Testis (tissue), 5 donors: ENCODE measurements at places on chromosomes 4 and X. TPM values are rescaled to one million over a fixed set of nuclear protein-coding genes. Genes with fewer than 3 reads are reported as not detected.

DNA sequence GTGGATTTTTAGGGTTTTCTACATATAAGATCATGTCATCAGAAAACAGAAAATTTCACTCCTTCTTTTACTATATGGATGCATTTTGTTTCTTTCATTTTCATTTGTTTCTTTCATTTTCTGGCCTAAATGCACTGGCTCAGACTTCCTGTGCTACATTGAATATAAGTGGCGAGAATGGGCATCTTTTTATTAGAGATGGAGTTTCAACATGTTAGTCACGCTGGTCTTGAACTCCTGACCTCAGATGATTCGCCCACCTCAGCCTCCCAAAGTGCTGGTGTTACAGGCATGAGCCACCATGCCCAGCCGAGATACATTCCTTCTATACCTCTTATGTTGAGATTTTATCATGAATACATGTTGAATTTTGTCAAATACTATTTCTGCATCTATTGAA, 61.8 kb downstream of the BRWD3 start:
- no peak for DNase-seq

DNA sequence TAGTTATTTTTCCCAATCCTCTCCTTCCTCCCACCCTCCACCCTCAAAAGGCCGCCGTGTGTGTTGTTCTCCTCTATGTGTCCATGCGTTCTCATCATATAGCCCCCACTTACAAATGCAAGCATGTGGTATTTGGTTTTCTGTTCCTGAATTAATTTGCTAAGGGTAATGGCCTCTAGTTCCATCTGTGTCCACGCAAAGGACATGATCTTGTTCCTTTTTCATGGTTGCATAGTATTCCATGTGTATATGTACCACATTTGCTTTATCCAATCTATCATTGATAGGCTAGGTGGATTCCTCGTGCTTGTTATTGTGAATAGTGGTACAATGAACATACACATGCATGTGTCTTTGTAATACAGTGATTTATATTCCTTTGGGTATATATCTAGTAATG, 1193.7 kb downstream of the RPA4 start:
- DNase-seq: no peak

Gene CTAG1A
- total RNA-seq: 18.1 TPM

DNA sequence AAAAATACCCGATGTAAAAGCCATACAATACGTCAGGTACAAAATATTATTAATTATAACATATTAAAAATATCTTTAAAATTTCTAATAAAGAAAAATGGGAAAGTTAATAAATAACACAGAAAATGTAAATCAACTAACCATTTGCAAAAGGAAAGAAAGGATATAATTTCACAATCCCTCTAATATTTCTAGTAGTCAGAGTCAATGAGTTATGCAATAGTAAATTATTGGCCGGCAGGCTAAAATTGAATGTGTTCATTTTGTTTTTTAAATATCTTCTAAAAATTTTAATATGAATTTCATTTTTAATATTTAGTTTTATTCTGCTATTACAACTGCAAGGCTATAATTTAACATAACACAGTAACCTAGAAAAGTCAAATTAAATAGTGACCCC, 155.7 kb downstream of the FBXW7 start:
- no peak for DNase-seq

GRCh38 chrX:48001260-48001659, 2.5 kb downstream of the ZNF182 start:
- no peak for DNase-seq

GRCh38 chr4:172793565-172794306, 374.9 kb upstream of the GALNT7 start:
- DNase-seq: no peak

GRCh38 chrX:109511113-109511512, 25.5 kb upstream of the NXT2 start:
- no peak for DNase-seq

Gene ASB12
- total RNA-seq: 0.31 TPM

Gene STARD8
- total RNA-seq: 4.0 TPM

DNA sequence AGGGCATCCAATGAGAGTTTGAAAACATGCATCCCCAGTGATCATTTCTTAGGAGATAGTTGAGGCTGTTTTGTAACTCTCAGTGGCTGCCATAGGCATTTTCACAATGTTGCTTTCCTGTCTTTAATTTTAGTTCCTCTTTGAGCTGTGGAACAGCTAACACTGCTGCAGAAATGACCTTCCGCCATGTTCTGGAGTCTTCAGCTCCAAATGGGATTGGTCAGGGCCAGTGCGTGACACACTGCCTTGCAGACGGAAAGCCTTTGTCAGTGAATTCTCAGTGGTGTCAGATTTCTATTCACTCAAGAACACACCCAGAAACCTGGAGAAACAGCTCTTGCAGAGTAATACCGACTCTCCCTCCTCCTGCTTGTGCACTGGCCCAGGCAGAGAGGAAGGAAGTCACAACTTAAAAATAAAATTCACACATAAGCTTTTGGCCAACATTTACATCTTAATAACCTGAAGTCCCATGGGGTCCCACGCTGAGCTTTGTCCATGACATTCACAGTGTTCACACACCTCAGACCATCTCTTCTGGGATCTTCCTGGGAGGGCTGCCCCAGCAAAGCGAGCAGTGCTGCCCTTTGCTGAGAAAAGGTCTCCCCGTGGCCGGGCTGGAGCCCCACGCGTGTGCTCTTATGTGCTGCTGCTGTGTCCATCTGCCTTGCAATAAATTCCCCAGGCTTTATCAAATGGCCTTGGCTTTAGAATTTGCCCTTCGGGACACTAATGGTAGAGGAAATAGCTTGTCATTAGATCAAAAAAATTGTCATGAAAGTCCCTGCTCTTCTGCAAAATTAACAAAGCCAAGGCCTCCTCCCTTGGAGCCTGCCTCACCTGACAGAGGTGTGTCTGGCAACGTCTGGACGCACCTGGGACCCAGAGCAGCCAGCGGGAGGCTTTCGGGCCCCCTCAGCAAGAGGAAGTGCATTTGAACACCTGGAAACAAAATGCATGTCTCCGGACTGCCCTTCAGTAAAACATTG, 126.8 kb downstream of the IRF2 start:
- DNase-seq: peak; percentile 35

Gene RAI2
- total RNA-seq: 12.1 TPM

GRCh38 chr4:102696758-102697157, 64.0 kb downstream of the MANBA start:
- no peak for DNase-seq

GRCh38 chr4:7591409-7592053, 156.8 kb upstream of the PSAPL1 start:
- DNase-seq: no peak

DNA sequence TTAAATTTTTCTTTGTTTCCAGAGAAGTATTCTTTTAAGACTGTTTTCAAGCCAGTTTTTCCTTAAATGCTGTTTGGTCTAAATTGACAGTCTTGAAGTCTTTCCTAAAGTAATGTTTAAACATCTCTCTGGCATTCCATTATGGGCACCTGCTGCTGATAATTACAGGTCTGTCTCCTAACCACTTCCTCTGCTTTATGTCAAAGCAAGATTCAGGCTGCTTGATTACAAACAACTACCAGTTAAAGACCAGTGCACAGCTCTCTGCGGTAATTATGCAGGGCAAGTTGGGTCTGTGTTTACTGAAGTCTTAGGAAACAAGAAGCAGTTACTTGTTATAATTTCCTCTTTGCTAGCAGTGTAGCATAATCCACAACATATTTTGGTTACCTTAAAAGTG, 17.6 kb downstream of the UNC5C start:
- DNase-seq: no peak

Gene GPC4
- total RNA-seq: 15.9 TPM

- DNase-seq: no peak
These were observed 17.2 kb downstream of the AFAP1 start for GRCh38 chr4:7922466-7922865.

DNA sequence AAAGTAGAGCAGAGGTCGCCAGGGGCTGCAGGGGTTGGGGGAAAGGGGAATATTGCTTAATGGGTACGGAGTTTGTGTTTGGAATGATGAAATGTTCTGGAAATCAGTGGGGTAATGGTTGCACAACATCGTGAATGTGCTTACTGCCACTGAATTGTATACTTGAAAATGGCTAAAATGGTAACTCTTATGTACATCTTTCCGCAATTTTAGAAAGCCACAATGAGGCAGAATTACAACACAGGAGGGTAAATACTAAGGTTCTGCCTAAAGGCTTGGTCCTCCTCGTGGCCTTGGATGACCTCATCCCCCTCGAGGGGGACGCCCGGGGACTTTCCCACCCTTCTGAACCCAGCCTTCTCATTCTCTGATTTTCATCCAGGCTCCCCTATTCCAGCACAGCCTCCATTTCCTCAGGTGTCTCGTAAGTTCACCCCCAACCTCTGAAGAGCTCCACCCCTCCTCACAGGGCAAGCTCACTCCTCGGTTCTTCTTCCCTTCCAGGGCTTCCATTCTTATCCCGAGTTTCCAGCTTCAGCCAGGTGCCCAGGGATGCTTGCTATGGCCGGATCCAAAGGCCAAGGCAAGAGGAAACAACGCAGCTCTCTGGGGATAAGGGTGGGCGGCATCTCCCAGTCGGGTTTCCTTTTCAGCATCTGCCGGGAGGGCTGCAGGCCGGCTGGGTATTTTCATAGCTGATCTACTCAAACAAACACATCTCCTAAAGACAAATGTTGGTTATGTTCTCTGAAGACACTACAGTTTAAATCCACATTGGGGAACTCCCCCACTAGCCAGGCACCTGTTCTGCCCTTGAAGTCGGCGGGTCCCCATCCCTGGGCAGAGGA, 71.3 kb upstream of the ACSL1 start:
- no peak for DNase-seq

DNA sequence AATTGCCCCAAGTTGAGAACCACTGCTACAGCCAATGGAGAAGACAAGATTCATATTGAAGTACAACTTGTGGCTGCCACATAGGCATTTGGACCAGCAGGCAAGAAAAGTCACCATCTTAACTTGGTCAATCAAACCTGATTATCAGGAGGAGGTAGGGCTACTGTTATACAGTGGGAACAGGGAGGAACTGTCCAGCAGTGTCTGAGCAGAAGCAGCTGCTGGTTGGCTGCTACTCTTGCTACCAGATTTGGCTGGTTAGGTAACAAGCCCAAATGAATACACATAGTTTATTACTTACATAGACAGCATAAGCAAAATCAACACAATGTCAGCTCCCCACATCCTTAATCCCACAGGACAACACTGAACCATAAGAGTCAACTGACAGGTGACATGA, 39.4 kb downstream of the ATP1B4 start:
- no peak for DNase-seq
